HepG2 (cell line): ENCODE measurements at places on chromosomes 5 and 9. TPM values are rescaled to one million over a fixed set of nuclear protein-coding genes. Genes with fewer than 3 reads are reported as not detected.

PAEP gene
- 0.38 and 0.75 TPM in 2 replicates for total RNA-seq

PFN3 gene
- not detected in 2 replicates for total RNA-seq

LMBRD2 gene
- total RNA-seq, result 1.8 and 4.7 TPM in 2 replicates

BARHL1 gene
- not detected in 2 replicates for total RNA-seq

RBM18 gene
- 16.6 and 29.5 TPM in 2 replicates for total RNA-seq

PCDHGB5 gene
- 0.44 TPM in 1 of 2 replicates, not detected in the other for total RNA-seq

LCN12 gene
- total RNA-seq, result 1.2 and 3.4 TPM in 2 replicates

ASS1 gene
- total RNA-seq, result 77.6 and 89.0 TPM in 2 replicates

MLANA gene
- total RNA-seq, result 0.11 and 0.72 TPM in 2 replicates

C9orf85 gene
- 9.9 and 10.1 TPM in 2 replicates for total RNA-seq

IFNA21 gene
- total RNA-seq, result not detected in 2 replicates

WHRN gene
- total RNA-seq, result 1.8 and 2.3 TPM in 2 replicates

AHRR gene
- 0.13 and 0.35 TPM in 2 replicates for total RNA-seq

GRXCR2 gene
- total RNA-seq, result not detected in 2 replicates

HDHD3 gene
- total RNA-seq, result 23.0 and 23.1 TPM in 2 replicates

WNT8A gene
- total RNA-seq, result not detected in 2 replicates

LCN9 gene
- not detected in 2 replicates for total RNA-seq

GRCh38 chr5:111231119-111231518, 6.9 kb downstream of the CAMK4 start:
- no peak overlapping the region for H3K4me3 ChIP-seq
- no peaks in the 10 kb centered on the region for H3K4me1 ChIP-seq
- H3K27me3 ChIP-seq, result no peaks in the 10 kb centered on the region
- H3K36me3 ChIP-seq, result no peaks in the 10 kb centered on the region
- no peak for DNase-seq

DNA sequence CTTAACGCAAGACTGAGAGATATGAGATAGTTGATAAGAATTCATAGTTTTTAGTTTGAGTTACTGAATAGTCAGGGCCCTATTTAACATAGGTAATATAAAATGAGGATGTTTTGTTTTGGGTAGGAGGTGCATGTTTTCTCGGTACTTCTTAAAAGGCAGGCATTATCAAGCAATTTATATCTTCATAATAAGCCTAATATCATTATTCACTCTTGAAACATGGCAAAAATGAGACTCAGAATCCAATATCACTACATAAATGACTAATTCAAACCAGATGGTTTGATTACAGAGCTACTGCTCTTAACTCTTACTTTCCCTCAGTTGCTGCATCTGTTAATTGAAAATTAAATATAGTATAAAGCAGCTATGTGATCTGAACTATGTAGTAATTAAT, 2038.7 kb downstream of the EFNA5 start:
- H3K4me3 ChIP-seq, result no peak overlapping the region
- H3K4me1 ChIP-seq, result no peaks in the 10 kb centered on the region
- DNase-seq, result no peak
- no peak overlapping the region for H3K27ac ChIP-seq
- no peaks in the 10 kb centered on the region for H3K27me3 ChIP-seq
- H3K36me3 ChIP-seq, result no peaks in the 10 kb centered on the region

GRCh38 chr9:38432922-38433510, 8.8 kb upstream of the IGFBPL1 start:
- H3K27ac ChIP-seq, result no peak overlapping the region
- no peak overlapping the region for H3K4me3 ChIP-seq
- DNase-seq, result peak; percentile 43
- peaks cover 58% of the 10 kb centered on the region for H3K4me1 ChIP-seq

GRCh38 chr5:81115261-81115660, 117.9 kb upstream of the CKMT2 start:
- DNase-seq, result no peak
- H3K36me3 ChIP-seq, result peaks cover 30% of the 10 kb centered on the region
- H3K27me3 ChIP-seq, result no peaks in the 10 kb centered on the region
- H3K4me1 ChIP-seq, result no peaks in the 10 kb centered on the region
- no peak overlapping the region for H3K4me3 ChIP-seq
- H3K27ac ChIP-seq, result no peak overlapping the region

DNA sequence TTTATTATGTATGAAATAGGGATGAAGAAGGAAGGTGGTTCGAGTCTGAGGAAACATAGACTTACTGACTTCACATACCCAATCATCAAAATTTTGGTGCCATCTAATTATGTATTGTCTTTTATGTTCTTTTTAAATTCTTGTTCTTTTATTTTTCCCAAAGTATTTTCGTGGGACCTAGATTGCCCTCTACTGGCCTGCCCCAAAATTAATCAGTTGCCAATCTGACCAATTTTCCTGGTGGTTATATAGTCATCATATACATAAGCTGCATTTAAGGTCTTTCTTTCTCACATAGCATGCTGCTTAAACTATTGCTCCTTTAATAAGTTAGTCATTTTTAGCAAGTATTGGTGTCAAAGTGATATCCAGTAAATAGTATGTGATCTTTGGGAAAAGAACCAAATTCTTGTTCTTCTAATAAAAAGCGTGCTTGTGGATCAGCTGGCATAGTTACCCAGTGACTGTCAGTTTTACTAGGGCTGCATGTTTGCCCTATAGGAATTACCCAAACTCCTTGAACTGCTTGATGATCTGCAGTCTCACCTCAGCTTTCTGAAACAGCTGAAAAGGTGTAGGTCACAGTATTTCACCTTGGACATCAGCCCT, 223.5 kb downstream of the SH3GL2 start:
- H3K27ac ChIP-seq, result no peak overlapping the region
- H3K4me3 ChIP-seq, result no peak overlapping the region
- H3K4me1 ChIP-seq, result no peaks in the 10 kb centered on the region
- DNase-seq, result no peak
- H3K36me3 ChIP-seq, result no peaks in the 10 kb centered on the region
- no peaks in the 10 kb centered on the region for H3K27me3 ChIP-seq

DNA sequence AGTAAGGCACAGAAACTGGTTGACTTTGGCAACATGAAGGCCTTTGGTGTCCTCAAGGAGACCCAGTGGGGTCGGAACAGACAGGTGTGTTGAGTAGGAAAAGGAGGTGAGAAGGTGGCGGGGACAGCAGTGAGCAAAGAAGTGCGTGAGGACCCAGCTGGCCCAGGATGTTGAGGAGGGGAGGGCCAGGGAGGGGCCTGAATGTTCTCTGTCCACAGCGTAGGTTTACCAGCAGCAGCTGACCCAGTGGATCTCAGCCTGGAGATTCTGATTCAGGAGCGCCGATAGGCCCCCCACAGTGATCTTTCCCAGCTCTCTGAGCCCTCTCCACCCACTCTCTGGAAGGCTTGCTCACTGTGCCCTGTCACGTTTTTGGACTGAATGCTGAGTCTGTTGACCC, 88.5 kb downstream of the DAB2IP start:
- H3K27me3 ChIP-seq, result no peaks in the 10 kb centered on the region
- H3K4me1 ChIP-seq, result peaks cover 81% of the 10 kb centered on the region
- peak overlapping the region; percentile 14 for H3K27ac ChIP-seq
- H3K4me3 ChIP-seq, result peak overlapping the region; percentile 88

- no peaks in the 10 kb centered on the region for H3K36me3 ChIP-seq
- no peaks in the 10 kb centered on the region for H3K27me3 ChIP-seq
- no peaks in the 10 kb centered on the region for H3K4me1 ChIP-seq
- no peak overlapping the region for H3K4me3 ChIP-seq
- no peak for DNase-seq
Observed at GRCh38 chr5:64417390-64417789, 88.4 kb upstream of the RGS7BP start.

- no peaks in the 10 kb centered on the region for H3K27me3 ChIP-seq
- H3K4me3 ChIP-seq, result no peak overlapping the region
- peaks cover 16% of the 10 kb centered on the region for H3K4me1 ChIP-seq
- peaks cover 10% of the 10 kb centered on the region; the same call in 1 of the 3 replicates for H3K36me3 ChIP-seq
- DNase-seq, result no peak
- no peak overlapping the region for H3K27ac ChIP-seq
Observed at GRCh38 chr9:133870598-133871595, 121.2 kb downstream of the VAV2 start.

DNA sequence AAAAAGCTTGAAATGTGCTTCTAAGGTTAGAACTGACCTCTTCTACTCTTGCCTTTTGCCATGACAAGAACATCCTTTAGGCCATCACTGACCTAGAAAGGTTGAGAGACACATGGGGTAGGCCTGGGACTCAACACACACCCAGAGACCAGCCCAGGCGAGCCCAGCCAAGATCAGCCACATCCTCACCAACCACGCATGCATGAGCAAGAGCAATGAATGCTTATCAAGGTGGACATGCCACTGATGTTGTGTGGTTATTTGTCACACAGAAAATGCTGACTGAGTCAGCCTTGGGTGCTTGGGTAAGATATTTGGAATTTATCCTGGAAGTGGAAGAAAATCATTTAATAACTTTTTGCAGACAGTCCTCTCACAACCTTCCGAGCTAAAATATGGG, 39.4 kb downstream of the SMIM23 start:
- no peak overlapping the region for H3K27ac ChIP-seq
- no peak overlapping the region for H3K4me3 ChIP-seq
- H3K27me3 ChIP-seq, result no peaks in the 10 kb centered on the region
- H3K4me1 ChIP-seq, result no peaks in the 10 kb centered on the region
- DNase-seq, result no peak

- DNase-seq, result peak; percentile 88
- no peak within 1 kb of the TSS for H3K27ac ChIP-seq
- H3K36me3 ChIP-seq, result no peaks in the 10 kb centered on the region
- H3K27me3 ChIP-seq, result no peaks in the 10 kb centered on the region
- peaks cover 29% of the 10 kb centered on the region for H3K4me1 ChIP-seq
Observed at GRCh38 chr9:134024828-134025605, at the start of gene BRD3OS. BRD3OS (plus strand) TSS chr9:134025481; CDS start chr9:134026748, 1,267 bp downstream.

- no peak overlapping the region for H3K27ac ChIP-seq
- no peaks in the 10 kb centered on the region for H3K36me3 ChIP-seq
- no peaks in the 10 kb centered on the region for H3K27me3 ChIP-seq
Observed at GRCh38 chr9:22136461-22137096, 127.5 kb upstream of the CDKN2B start.

DNA sequence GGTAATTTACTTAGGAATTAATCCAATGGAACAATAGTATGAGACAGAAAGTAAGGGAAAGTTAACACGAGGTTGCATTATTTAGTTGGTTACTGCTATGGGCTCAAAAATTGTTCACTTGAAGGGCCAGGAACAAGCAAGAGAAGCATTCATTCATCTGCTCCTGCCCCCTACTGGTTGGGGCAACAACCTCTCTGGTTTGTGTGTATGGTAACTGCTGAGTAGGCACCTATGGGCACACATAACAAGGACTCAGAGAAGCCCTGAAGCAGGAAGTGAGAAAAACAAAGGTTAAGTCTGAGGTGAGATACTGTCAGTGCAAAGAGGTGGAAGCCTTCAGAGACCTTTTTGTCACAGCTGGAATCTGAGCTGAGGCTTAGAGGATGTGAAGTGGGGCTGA, 34.4 kb upstream of the RANBP6 start:
- H3K27me3 ChIP-seq, result no peaks in the 10 kb centered on the region
- peaks cover 7% of the 10 kb centered on the region; the same call in 1 of the 2 replicates for H3K4me1 ChIP-seq
- H3K36me3 ChIP-seq, result no peaks in the 10 kb centered on the region

DNA sequence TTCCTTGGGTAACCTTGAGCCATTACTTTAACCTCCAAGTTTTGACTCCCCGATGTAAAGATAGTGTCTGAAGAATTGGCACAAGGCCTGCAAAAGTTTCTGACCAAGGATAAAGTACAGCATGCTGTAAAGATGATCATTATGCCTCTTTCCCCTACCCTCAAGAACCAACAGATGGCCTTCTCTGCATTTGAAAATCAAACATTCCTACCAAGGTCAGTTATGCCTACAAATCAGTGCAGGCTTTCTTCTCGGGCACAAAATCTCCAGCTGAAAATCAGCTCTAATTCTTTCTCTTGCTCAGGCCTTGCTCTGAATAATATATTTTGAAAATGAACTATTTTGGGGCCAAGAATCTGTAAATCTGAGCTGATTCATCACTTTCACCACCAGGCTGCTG, 59.7 kb downstream of the PPP2R2B start:
- H3K27me3 ChIP-seq, result no peaks in the 10 kb centered on the region
- no peak overlapping the region for H3K27ac ChIP-seq

DNA sequence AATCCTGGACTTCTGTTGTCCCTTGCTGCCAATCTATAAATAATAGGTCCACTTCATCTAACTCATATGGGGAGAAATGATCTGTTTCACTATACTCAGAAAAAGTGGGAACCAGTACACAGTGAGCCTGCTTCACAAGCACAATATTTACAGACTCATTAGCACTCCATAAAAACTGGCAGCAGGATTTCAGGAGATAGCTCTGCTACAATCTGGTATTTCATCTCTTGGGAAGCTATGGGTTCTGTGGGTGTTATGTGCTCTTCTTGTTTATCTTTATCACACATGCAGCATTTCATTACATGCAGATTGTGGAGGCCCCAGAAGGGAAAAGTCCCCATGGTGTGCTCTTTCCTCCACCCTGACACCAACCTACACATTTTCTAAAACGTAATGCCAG, 33.2 kb downstream of the UGT3A2 start:
- H3K36me3 ChIP-seq, result no peaks in the 10 kb centered on the region
- no peaks in the 10 kb centered on the region for H3K4me1 ChIP-seq
- no peak for DNase-seq
- no peak overlapping the region for H3K27ac ChIP-seq
- H3K27me3 ChIP-seq, result no peaks in the 10 kb centered on the region; the same call in 1 of the 2 replicates

DNA sequence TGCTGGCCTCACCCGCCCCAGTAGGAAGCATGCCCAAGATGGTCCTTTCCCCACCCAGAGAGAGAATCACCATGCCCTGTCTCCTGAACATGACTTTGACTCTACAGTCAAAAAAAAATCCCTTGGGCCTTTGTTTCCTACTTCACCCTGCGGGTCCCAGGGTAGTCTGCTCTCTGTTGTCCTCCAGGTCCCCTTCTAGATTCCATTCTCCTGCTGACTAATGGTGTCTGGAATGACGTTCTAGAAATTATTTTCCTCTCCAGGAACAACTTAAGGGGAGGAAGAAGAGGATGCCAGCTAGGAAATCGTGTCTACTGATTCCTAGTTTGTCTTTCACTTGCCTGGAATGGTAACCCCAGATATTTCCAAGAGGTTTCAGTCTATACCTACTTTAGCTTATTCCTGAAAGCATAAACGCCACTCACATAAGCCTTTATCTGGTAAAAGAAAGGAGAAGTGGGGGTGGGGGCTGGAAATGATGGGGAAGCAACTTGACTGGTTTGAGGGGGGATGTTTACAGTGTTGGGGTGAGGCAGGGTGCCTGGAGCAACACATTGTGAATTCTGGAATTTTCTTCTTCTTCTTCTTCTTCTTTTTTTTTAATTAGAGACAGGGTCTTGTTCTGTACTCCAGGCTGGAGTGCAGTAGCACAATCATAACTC, 93.9 kb downstream of the SNX18 start:
- no peak for DNase-seq
- H3K4me1 ChIP-seq, result no peaks in the 10 kb centered on the region
- no peak overlapping the region for H3K27ac ChIP-seq
- H3K36me3 ChIP-seq, result no peaks in the 10 kb centered on the region

GRCh38 chr9:89080193-89080592, 88.9 kb downstream of the S1PR3 start:
- peaks cover 8% of the 10 kb centered on the region for H3K4me1 ChIP-seq
- H3K4me3 ChIP-seq, result no peak overlapping the region
- H3K36me3 ChIP-seq, result no peaks in the 10 kb centered on the region
- H3K27ac ChIP-seq, result no peak overlapping the region
- no peak for DNase-seq
